ENCODE measurements at places on chromosomes 16 and 17.

DNA sequence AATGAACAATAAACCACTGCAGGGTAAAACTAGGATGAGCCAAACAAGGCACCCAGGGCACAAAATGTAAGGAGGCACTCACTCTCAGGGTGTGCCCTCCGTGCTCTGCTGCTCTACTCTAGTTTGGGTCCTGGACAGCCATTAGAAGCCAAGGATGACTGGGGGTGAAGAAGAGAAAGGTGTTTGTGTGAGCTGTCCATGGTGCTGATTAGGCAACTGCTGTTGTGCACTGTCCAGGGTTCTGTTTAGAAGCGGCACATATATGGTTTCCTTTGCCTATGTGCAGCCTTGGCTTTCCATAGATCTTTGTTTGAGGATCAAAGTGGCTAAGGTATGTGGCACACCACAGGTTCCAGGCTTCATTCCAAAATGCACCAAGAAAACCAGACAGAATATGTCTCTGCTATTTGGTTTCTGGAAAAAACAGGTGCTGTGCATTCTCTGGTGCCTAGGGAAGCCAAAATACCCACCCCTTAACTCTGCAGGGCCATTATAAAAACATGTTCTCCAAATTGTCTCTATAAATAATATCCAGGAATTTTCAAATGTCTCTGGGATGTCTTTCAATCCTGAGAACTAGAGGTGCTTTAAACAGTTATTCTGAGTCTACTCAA lies 123.5 kb downstream of the CBLN1 start:
- DNase-seq = peak; percentile 47

GRCh38 chr16:13036600-13036999 lies 135.2 kb downstream of the SHISA9 start:
- peak; percentile 57 for DNase-seq

DNA sequence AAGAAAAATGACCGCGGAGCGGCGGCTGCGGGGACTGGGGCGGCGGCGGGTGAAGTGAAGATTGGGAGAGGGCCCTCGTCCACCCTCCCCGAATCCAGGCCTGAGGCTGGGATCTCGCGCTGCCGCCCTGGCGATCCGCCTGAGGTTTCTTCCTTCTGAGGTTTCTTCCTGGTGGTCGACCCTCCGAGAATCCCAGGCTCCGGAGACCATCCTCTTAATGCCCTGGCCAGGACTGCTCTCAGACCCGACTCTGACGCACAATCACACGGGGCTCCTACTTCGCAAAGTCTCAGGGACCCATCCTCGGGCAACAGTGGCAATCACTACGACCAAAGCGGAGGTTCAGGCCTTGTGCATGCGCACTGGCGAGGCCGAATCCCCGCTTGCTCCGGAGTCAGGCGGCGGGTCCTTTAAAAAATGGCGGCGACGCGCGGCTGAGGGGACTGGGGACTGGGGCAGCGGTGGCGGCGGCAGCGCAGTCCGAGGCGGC lies 18.0 kb upstream of the KCNJ18 start:
- DNase-seq = no peak

DNA sequence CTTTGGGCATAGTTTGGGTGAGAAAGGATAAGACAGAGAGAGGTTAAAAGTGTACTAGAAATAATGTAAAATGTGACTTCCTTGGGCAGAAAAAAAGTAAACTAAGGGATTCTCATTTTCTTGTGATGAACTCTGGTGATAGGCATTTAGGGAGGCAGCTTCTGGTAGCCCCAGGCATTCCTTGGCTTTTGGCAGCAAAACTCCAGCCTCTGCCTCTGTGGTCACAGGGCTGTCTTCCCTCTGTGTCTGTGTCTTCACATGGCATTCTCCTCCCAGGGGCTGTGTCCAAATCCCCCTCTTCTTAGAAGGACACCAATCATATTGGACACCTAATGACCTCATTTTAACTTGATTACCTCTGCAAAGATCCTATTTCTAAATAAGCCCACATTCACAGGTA lies 54.7 kb downstream of the HS3ST3B1 start:
- no peak for DNase-seq

DNA sequence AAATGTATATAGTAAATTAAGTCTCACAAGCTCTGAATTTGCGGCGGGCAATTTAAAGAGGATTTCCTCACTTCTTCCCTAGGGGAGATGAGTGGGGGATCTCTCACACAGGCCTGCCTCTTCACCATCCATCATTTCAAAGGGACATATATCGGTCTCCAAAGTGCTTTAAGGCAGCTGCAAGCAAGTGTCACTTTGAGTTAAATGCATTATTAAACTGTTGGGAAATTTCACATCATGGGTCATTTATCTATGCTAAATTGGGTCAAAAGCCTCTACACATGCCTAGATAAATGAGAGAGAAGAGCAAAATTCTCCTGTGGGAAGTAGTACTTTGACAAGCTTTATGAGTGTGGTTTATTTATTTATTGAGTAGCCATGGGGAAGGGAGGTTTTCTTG lies 1106.1 kb upstream of the GOT2 start:
- DNase-seq = no peak

GRCh38 chr17:13024526-13025257 lies 6.9 kb upstream of the ELAC2 start:
- DNase-seq = peak; percentile 68

GRCh38 chr17:42221886-42222745 lies 27.8 kb upstream of the GHDC start:
- DNase-seq = peak; percentile 69

- peak; percentile 91 for DNase-seq
Observed at GRCh38 chr17:68435876-68436842, 21.1 kb downstream of the WIPI1 start.

- peak; percentile 97 for DNase-seq
Observed at GRCh38 chr16:68244903-68245853, at the start of gene PLA2G15. Gene PLA2G15 (plus strand): TSS chr16:68245373. CDS start chr16:68245427, 54 bp downstream.

DNA sequence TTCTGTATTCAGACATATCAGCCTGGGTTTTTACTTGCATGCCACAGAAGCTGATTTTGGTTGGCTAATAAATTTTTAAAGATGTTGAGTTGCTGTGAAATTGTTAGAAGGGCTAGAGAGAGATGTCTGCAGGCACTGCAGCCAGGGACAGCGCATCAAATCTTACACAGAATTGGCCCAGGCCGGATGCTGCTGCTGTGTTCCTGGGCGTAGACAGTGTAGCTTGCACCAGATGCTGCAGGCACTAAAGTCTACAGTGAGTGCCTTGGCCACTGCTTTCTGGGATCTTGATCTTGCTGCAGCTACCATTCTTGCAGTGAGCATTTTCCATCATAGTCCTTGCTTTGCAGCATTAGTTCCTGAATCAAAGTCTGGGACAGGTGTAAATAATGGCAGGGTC lies 169.9 kb downstream of the SPECC1 start:
- no peak for DNase-seq

DNA sequence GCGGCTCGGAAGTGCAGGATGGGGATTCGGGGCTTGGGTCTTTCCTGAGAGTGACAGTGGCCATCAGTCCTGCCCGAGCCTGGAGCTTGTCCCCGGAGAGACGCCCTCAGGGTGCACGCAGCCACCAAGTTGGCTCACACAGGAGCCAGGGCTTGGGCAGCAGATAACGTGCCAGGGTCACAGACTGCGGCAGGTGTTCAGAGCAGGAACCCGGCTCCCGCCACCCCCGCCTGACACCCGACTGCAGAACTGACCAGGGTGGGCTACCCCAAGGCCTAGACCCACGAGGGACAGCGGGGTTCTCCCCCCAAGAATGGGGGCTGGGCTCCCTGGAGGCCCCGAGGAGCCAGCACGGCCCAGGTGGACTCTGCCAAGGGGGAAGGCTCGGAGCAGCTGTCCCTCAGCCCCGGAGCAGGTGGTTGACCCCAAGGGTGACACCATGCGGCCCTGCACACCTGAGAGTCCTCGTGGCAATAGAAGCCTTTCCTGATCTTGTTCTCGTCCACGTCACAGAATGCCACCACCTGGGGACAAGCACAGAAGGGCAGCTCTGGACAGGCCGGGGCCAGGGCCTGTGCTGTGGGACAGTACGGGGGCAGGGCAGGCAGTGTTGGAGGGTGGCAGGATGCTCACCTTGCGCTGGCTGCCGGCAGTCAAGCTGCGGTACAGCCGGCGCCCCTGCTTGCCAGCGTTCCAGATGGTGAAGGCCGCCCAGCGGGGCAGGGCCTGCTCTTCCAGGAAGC lies 117.1 kb upstream of the ZNF750 start:
- DNase-seq = no peak

GRCh38 chr17:59746849-59747445 lies 39.5 kb downstream of the VMP1 start:
- no peak for DNase-seq

- DNase-seq = no peak
Observed at GRCh38 chr17:63032142-63032541, 66.1 kb downstream of the TANC2 start.

DNA sequence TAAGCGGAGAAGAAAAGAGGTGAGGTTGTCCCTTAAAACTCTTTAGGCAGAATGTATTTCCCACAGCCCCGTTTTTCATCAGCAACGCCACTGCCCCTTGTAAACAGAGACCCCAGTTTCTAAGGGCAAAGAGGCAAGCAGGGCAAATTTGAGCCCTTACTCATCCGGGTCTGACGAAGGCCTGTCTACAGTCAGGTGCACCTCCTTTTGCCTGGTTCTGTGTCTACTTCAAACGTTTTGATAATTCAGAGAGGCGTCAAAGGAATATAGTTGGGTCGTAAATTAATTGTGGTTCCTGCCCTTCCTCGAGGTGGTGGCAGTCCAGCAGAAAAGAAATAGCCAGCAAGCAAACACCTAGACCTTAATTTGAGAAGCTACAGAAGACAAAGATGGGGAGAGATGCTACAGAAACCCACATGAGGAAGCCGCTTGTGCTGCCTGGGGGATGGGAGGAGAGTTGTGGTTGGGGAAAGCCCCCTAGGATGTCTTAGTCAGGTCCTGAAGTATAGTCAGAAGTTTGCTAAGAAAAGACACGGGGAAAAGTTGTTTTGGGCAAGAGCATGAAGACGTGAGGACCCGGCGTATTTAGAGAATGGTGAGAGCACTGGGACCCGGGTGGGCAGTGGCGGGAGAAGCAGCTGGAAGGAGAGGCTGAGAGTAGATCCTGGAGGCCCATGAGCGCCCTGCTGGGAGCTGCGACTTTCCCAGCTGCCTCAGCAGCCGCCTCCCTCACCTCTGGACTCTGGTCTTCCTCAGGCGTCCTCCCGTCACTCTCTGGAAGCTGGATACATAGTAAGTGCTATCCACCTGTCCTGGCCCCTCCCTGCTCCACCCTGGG lies 2.4 kb downstream of the FBRS start:
- peak; percentile 86 for DNase-seq

- DNase-seq = peak; percentile 4
Observed at GRCh38 chr17:6491071-6491700, 46.9 kb downstream of the PIMREG start.

DNA sequence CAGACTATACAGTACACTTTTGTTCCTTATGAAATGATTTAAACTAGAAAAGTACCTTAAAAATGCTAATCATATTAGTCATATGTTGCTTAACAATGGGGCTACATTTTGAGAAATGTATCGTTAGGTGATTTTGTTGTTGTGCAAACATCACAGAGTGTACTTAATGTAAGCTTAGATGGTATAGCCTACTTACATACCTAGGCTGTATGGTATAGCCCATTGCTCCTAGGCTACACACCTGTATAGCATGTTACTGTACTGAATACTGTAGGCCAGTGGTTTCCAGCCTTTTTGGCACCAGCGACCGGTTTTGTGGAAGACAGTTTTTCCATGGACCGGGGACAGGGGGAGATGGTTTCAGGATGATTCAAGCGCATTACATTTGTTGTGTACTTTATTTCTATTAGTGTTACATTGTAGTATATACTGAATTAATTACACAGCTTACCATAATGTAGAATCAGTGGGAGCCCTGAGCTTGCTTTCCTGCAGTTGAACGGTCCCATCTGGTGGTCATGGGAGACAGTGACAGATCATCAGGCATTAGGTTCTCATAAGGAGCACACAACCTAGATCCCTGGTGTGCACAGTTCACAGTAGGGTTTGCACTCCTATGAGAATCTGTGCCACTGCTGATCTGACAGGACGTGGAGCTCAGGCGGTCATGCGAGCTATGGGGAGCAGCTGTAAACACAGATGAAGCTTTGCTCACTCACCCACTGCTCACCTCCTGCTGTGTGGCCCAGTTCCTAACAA lies 35.0 kb upstream of the MRC2 start:
- DNase-seq = no peak

- no peak for DNase-seq
Observed at GRCh38 chr16:54009464-54010176, 277.0 kb downstream of the IRX3 start.

GRCh38 chr17:58446086-58446485 lies 28.8 kb upstream of the RNF43 start:
- no peak for DNase-seq

GRCh38 chr16:28623172-28623711 lies 13.4 kb upstream of the SULT1A1 start:
- peak; percentile 81 for DNase-seq

GRCh38 chr16:82629441-82630027 lies 2.8 kb downstream of the CDH13 start:
- no peak for DNase-seq

DNA sequence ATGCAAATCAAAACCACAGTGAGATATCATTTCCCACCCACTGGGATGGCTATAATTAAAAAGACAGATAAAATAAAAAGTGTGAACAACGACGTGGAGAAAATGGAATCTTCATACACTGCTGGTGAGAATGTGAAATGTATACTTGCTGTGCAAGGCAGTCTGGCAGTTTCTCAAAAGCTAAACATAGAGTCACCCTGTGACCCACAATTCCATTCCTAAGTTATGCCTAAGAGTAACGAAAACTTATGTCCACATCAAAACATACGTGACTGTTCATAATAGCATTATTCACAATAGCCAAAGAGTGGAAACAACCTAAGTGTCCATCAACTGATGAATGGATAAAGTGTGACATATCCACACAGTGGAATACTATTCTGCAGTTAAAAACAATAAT lies 38.1 kb upstream of the VPS4A start:
- DNase-seq = no peak

- no peak for DNase-seq
Observed at GRCh38 chr17:40459636-40460603, 16.7 kb downstream of the IGFBP4 start.

DNA sequence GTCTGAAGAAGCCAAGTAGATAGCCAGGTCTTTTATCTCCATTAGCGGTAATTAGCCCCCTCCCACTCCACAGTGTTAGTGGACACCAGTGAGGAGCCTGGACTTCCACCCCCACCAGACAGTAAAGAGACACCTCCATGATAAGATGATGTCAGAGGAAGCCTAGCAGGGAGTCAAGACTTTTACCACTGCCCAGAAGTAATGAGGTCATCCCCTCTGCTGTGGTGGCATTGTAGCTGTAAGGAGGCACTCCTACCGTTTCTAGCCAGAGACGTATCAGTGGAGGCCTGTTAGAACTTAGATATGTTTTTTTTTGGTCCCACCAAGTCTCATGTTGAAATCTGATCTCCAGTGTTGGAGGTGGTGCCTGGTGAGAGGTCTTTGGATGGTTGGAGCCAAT lies 38.1 kb downstream of the PIK3R5 start:
- DNase-seq = no peak

DNA sequence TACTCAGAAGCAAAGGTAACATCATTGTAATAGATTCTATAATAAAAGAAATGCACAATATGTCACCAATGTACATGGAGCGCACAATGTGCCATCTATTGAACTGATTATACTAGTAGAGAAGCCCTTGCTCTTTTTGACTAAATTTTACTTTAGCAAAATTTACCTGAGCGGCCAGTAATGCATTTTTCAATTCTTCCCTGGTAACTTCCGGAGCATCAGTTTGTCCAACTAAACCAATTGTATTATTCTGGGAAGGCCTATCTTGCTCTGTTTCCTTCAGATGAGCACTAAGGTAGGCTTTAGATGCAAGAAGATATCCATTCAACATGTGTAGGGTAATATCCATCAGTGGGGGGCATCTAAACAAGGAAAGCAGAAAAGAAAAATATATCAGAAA lies 8.8 kb upstream of the BRIP1 start:
- no peak for DNase-seq

- DNase-seq = no peak
Observed at GRCh38 chr16:1361685-1362360, 10.1 kb downstream of the GNPTG start.
